CD4-positive, alpha-beta T cell treated with Interleukin-6 at 100 ng/mL for 8 hours (primary cell): ENCODE measurements at places on chromosomes 11 and 22.

GRCh38 chr11:93100211-93100610 is 97.6 kb downstream of the SLC36A4 start:
- DNase-seq = no peak

GRCh38 chr11:132876239-132876638 is 656.1 kb downstream of the OPCML start:
- no peak for DNase-seq

GRCh38 chr22:39255449-39256185 is 10.8 kb upstream of the PDGFB start:
- DNase-seq = no peak

DNA sequence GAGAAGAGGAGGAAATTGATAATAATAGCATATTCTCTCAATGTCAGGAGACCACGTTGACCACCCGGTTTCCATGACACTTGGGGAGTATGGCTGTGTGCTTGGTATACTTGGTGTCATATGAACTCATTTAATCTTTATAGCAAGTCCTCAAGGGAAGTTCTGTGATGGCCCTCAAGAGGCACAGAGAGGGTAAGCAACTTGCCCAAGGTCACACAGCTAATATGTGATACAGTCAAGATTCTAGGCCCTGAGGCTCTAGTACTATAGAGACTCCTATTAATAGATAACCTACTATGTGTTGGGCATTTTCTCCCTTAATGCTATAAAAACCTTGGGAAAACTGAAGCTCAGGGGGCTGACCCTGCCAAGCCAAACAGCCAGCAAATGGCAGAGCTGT is 10.6 kb upstream of the CACNG2 start:
- no peak for DNase-seq

GRCh38 chr11:86790195-86790725 is 10.1 kb upstream of the PRSS23 start:
- no peak for DNase-seq

GRCh38 chr11:65809496-65809895 is 22.6 kb downstream of the OVOL1 start:
- no peak for DNase-seq
